ENCODE measurements at places on chromosomes 12 and 14. TPM values are rescaled to one million over a fixed set of nuclear protein-coding genes. Genes with fewer than 3 reads are reported as not detected.

DNA sequence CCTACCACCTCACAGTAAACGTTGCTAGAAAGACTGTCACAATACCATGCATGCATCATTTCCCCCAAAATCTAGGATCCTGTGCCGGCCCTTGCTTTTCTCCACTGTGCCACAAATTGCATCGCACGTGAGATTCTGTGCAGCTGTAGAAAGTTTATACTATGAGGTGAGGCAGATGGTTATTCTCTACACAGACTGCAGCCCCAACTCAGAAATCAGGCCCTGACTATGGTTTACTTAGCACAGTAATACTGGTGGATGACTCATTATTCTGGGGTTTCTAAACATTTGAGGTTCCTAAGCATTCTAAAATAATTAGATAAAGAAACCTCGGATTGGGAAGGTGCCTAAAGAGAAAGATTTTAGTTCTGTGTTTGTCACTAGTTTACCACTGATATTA is 163.8 kb upstream of the CCDC198 start:
- peak; percentile 17 for DNase-seq

- DNase-seq: no peak
Measured at GRCh38 chr14:95834496-95834895, 42.1 kb upstream of the TUNAR start.

- DNase-seq: no peak
Measured at GRCh38 chr12:89523393-89523792, 1.2 kb downstream of the GALNT4 start.

Gene PKP2
- under 0.01 TPM for total RNA-seq

DNA sequence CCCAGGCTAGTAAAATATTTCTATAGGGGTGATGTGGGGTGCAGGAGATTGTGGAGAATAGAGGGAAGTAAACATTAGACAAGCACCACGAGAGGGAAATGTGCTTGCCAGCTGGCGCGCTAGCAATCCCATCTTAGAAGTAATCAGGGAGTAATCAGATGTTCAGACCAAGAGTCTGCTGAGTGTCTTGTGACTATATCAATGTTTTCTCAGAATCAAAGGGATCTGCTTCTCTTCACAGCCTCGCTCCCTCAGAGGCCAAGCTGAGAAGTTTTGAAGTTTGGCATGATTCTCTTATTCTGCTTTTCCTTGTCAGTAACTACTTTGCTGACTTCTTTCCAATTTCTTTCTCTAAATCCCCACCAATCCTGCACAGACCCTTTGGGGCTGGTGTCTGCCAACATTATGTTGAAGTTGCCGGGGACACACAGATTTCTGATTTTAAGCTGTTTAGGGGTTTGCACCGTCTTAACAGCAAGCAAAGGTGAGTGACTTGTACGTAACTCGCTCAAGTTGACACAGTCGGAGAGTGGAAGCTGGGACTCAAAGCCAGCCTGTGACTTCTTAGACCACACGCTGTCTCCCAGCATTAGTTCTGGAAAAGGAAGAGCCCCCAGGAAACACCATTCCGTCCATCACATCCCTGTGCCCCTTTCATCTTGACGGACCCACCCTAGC is 22.0 kb upstream of the TSPAN9 start:
- DNase-seq: no peak

DNA sequence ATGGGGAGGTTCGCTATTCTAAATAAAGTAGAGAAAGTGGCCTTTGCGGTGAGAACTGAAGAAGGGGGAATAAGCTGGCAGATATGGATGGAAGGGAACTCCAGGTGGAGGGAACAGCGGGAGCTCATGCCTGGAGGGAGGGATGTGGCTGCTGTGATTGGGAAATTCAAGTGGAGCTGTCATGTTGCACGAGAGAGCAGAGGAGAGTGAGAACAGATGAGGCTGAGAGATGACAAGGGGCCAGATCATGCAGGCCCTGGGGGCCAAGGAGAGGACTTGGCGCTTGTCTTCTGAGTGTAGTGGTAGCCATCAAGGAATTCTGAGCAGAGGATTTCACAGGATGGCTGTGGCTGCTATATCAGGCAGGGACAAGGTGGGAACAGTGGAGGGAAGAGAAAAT is 35.0 kb downstream of the TGFB3 start:
- DNase-seq: no peak

- peak; percentile 24 for DNase-seq
Measured at GRCh38 chr12:38919191-38919590, 13.8 kb upstream of the CPNE8 start.

GRCh38 chr12:48774516-48774915 is 14.4 kb downstream of the ADCY6 start:
- no peak for DNase-seq
